ENCODE measurements at places on chromosomes 4 and X.

DNA sequence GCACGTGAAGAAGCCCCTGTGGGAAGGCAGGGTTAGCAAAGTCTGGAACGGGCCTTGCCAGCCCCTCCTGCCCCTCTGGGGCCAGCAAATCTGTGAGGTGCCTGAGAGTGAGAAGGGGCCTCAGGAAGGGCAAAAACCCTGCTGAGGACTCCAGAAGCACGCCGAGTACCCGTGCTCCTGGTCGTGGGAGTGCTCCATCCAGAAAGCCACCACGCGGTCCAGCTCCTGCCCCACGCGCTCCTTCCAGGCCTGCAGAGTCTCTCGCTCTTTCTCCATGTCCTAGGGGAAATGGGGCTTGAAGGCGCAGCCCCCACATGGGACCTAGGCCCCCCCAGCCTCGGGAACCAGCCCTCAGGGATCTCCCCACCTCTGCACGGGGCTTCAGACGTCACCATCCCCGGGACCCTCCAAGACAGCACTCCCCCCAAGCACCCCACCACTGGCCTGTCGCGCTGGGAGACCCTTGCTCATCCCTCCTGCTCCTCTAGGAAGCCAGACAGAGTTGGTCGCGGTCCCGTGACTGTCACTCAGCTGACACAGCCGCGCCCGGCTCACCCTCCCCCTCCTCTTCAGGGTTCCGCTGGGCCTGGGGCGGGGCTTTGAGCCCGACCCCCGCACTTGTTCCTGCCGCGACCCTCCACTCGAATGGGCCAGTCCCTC is at the start of gene RENBP:
Gene RENBP (minus strand): TSS at position 504 of the 660 bp plus-strand sequence. CDS start 33 bp downstream, at position 471.
- no peak for DNase-seq

DNA sequence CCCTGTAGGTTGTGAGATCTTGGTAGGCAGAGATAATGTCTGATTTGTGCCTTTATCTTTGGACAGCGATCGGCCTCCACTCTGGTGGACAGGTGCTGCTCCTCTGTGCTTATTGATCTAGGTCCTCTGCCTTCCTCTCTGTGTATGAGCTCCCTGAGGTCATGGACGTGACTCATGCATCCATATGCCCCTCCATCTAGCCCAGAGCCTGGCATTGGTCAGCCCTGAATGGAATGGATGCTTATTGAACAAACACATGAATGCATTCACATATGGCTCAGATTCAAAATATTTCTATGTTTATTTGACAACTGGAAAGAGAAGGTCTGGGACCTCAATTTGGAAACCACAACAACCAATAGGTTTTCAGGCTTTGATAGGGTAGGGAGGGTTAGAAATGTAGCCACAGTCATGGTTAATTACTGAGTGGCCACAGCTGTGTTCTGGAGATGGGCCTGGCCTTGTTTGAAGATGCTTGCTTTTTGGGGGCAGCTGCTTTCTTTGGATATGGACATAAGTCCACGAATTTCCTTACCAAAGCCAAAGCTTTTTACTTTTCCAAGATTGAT is 76.2 kb downstream of the SEL1L3 start:
- DNase-seq, result no peak

GRCh38 chr4:176439611-176440010 is 119.8 kb downstream of the SPCS3 start:
- no peak for DNase-seq

GRCh38 chrX:29662101-29662500 is 553.3 kb upstream of the MAGEB2 start:
- no peak for DNase-seq

GRCh38 chrX:84046403-84046984 is 141.5 kb downstream of the RPS6KA6 start:
- no peak for DNase-seq

GRCh38 chr4:148068065-148068911 is 336.4 kb downstream of the ARHGAP10 start:
- peak; percentile 56 for DNase-seq

DNA sequence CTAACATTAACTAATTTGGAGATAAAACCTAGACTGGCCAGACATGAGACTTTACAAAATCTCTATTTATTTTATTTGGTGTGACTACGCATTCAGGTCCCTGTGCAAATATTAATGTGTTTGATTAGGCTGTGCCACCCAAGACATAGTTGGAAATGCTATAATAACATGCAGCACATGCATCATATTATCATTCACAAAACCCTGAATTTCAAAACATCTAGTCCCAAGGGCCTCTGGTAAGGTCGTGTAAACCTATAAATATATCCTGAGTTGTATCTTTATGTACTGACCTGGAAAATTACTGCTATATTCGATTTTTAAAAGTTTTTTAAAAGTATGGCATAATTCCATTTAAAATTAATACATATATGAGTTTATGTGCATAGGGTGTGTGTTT is 47.1 kb upstream of the FAT4 start:
- no peak for DNase-seq

DNA sequence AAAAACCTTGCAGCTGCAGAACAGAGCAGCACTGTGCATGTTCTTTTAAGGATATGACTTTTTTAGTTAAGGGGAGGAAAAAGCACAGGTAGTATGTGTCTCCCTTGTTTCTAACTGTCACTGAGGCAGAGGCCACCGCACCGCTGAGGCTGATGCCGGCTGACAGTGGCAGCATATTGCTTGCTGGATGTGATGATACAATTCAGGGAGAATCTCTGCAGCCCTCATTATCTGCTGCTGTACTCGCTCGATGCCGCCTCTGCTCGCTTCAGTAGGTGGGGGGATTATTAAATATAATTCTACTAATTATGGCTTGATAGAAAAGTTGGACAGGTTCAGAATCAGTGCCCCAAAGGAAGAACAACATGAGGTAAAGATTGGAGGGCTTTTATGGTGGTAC is 378.8 kb upstream of the NOCT start:
- DNase-seq, result no peak

DNA sequence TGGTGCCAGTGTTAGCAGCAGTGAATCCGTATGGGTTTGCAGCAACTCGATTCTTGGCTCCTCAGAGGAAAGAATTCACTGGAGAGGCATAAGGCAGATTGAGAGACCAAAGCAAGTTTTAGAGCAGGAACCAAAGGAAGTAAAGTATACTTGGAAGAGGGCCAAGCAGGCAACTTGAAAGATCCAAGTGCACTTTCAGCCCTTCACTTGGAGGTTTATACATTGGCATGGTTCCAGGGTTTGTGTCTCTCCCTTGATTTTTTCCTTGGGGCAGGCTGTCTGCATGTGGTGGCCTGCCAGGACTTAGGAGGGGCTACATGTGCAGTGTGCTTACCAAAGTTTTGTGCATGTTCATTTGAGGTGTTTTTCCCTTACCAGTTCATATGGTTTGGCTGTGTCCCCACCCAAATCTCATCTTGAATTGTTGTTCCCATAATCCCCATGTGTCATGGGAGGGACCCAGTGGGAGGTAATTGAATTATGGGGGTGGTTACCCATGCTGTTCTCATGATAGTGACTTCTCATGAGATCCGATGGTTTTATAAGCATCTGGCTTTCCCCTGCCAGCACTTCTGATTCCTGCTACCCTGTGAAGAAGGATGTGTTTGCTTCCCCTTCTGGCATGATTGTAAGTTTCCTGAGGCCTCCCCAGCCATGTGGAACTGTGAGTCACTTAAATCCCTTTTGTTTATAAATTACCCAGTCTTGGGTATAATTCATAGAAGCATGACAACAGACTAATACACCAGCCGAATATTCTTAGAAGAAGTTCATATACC is 86.2 kb upstream of the TSPAN5 start:
- DNase-seq, result no peak

DNA sequence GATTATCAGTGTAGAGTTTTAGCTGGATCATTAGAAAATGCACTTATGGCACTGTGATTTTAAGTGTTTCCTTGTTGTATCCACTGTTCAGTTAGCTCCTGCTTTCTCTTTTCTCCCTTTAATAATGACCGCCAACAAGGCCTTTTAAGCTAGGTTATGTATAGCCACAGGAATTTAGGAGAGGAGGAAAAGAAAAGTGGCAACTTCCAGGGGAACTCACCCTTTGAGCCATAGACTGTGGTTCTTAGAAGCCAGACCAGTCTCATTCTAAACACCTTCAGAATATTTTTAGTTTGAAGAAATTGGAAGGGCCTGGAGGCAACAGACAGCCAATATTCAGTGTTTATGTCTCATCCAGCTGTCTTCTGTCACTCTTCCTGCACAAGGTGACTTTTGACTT is 6.1 kb downstream of the FGF2 start:
- no peak for DNase-seq

DNA sequence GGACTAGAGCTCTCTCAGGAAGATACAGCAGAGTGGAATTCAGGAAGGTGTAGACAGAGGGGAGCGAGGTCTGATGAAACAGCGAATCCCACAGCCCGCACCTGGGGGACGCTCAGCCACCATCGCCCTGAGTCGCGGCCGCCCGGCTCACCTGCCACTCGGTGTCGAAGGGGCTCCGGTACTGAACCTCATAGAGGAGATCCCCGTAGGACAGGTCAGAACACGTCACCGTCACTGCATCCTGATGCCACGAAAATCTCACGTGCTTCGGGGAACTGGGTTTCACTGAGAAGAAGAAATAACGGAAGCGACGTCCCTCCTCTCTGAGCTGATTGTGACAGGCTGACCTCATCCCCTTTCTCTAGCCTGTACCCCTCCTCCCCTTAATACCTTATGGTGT is 10.2 kb downstream of the CRLF2 start:
- no peak for DNase-seq

DNA sequence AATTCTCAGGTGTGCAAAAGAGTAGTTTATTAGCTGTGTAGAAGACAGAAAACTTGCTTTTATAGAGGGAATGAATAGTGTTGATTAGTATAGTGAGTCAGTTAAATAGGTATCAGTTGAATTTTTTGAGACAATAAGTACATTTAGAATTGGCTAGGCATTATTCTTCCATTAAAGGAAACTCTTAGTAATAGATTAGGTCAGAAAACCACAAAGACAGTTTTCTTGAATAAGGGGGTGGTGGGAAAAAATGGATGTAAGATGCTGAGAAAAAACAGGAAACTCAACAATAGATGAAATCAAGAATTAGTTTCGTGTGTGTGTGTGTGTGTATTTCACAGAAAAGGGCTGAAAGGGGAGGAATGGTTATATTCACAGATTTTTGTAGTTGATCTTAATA is 16.8 kb downstream of the CD38 start:
- DNase-seq, result no peak

GRCh38 chr4:1559896-1560650 is 124.0 kb downstream of the FAM53A start:
- no peak for DNase-seq

GRCh38 chr4:65018313-65018712 is 609.1 kb upstream of the TECRL start:
- no peak for DNase-seq

DNA sequence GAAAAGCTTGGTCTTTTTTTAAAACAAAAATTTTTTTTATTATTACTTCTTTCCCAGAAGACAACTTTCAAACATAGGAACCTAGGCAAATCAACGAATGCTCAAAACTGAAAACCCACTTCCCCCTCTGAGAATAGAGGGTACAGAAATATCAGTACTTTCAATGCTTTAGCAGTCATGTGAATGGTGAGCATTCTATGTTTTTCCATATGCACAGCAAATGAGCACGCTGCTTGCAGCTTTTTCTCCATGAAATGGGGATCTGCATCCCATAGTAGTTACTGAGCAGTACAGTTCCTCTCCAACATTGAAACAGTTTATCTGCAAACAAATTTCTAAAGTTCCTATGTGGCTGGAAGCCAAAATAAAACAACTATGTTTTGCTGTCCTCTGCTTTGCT is 108.4 kb upstream of the BMP2K start:
- no peak for DNase-seq

- no peak for DNase-seq
Measured at GRCh38 chrX:115939636-115940160, 230.8 kb upstream of the AGTR2 start.

DNA sequence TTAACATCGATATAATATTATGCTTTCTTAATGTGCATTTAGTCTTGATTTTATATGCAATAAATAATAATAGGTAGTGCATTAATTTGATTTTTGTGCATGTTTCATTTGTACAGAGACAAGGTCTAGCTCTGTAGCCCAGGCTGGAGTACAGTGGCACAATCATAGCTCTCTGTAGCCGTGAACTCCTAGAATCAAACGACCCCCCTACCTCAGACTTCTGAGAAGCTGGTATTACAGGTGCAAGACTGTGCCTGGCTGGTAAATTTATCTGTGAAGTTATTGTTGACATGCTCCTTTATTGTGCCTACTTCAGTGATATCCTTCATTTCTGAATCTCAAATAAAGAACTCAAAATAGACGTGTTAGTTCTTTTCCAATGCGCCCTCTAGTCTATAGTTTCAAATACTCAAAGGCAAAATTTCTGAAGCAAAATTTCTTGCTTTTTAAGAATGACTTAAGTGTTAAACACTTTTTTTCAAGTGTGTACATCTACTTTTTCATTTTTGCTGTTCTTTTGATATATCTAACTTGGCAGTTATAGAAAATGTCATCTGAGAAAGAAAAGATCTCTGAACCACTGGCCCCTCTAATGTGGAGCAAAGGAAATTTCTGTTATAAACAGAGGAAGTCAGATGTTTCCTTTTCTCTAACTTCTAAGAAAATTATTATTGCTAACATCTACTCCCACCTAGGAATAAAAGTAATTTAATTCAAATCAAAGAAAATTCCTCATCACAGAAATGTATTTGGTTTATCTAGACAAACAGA is 28.3 kb upstream of the GUCY1A1 start:
- DNase-seq, result no peak

DNA sequence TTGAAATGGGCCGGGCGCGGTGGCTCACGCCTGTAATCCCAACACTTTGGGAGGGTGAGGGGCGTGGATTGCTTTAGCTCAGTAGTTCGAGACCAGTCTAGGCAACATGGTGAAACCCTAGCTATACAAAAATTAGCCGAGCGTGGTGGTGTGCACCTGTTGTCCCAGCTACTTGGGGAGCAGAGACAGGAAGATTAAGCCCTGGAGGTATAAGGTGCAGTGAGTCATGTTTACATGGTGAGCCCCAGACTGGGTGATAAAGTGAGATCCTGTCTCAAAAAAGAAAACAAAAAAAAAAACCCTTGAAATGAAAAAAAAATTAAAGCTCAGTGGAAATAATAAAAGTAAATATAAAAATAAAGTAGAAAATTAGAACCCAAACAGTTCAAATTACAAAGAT is 6.9 kb upstream of the XAGE2 start:
- no peak for DNase-seq

- no peak for DNase-seq
Measured at GRCh38 chr4:18227880-18228279, 206.3 kb upstream of the LCORL start.

- DNase-seq, result no peak
Measured at GRCh38 chrX:41291309-41291708, 42.7 kb upstream of the DDX3X start.
